ENCODE measurements at places on chromosomes 2 and 18.

DNA sequence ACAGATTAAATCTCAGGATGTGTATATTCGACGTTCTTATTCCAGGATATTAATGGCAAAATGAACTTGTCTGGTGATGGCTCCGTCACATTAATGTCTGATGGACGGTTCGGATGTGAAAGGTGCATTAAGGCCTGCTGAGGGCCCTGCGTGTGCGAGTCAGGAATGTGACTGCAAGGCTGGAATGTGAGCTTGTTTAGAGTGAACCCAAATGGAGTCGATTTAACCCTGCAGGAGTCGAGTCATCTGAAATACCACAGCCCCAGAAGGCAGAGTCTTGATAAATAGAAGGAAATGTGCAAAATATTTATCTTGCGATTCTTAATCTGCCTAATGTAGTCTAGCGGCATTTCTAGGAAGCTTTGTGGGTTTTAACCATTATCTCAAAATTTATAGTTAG, 44.3 kb downstream of the RDH14 start:
- peak; percentile 92 for DNase-seq

DNA sequence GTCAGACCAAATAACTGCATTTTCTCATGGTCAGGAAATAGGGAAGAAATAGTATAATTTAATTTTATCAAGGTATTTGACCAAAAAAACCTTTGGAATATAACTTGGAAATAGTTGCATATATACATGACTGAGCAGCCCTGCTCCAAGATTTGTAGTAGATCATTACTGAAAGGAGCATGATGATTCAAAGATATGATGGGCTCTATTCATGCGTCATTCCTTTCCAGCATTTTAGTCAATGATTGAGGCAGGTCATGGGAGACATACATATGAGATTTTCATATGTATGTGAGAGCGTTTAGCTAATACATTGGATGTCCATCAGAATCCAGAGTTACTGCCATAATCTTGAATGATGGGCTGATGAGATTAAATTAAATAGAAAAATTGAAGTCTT, 74.5 kb downstream of the CAB39 start:
- DNase-seq: no peak

DNA sequence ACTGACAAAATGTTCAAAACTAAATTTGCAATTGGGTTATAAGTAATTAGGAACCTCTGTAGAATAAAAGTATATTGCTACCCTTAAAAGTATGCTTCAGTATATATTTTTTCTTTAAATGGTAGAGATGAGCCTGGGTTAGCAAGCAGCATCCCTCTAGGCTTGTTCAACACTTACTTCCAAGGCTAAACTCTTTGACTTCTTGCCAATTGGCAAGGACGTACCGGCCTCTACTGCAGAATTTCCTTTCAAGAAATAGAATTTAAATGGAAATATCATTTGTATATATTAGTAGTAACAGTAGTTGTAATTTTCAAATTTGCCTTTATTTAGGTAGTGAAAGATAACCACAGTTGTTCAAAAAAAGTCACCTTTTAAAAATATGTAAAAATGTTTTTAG, 105.1 kb upstream of the SLC38A11 start:
- DNase-seq: no peak

GRCh38 chr2:23782646-23783045, 144.3 kb downstream of the ATAD2B start:
- no peak for DNase-seq

- DNase-seq: no peak
Observed at GRCh38 chr18:56541793-56542192, 96.6 kb downstream of the TXNL1 start.

Measured in AG04450 (cell line).